Right cardiac atrium (tissue), 5 donors: ENCODE measurements at places on chromosomes 13 and 19.

GRCh38 chr19:54708781-54709180, 15.5 kb upstream of the KIR3DL3 start:
- no peak for DNase-seq

GRCh38 chr13:75762076-75762937, 126.2 kb downstream of the LMO7 start:
- no peak for DNase-seq

- DNase-seq: no peak
These were observed 40.7 kb upstream of the TNFSF11 start for GRCh38 chr13:42533336-42533591.

DNA sequence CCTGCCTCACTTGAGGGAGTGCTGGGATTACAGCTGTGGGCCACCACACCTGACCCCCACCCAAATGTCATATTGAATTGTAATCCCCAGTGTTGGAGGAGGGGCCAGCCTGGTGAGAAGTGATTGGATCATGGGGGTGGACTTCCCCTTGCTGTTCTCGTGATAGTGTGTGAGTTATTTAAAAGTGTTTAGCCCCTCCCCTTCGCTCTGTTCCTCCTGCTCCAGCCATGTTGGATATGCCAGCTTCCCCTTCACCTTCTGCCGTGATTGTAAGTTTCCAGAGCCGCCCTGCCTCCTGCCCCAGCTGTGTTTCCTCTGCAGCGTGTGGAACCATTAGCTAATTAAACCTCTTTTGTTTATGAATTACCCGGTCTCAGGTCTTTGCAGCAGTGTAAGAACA, 13.7 kb downstream of the CHAMP1 start:
- DNase-seq: no peak

DNA sequence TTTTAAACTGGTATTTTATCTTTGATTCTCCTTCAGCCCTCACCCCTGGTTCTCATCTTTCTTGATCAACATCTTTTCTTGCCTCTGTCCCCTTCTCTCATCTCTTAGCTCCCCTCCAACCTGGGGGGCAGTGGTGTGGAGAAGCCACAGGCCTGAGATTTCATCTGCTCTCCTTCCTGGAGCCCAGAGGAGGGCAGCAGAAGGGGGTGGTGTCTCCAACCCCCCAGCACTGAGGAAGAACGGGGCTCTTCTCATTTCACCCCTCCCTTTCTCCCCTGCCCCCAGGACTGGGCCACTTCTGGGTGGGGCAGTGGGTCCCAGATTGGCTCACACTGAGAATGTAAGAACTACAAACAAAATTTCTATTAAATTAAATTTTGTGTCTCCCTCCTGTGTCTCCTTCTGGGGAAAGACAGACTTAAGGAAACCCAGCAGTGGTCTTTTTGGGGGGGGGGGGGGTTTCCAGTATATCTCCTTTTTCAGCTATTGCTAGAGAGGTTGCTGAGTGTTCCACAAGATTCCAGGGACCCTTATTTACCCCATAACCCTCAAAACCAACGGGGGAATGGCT, 1.5 kb upstream of the RAD23A start:
- DNase-seq: no peak

GRCh38 chr19:31518216-31519020, 169.2 kb upstream of the TSHZ3 start:
- no peak for DNase-seq

DNA sequence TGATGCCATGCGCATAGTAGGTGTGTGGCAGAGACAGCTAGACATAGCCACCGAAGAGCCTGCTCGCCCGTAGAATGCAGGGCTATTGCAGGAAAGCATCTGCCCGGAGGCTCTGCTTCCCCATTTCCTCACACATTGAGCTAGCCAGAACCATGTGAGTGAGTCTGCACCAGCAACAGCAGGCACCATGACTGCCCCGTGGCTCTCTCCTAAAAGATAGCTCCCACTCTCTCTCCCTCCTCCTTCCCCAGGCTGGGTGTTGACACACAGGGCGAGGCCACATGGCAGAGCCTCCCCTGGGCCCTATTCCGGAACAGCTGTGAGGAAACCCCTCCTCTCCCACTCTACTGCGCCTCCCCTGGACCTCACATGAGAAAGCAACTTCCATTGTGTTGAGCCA, 52.3 kb upstream of the ATP12A start:
- DNase-seq: no peak

DNA sequence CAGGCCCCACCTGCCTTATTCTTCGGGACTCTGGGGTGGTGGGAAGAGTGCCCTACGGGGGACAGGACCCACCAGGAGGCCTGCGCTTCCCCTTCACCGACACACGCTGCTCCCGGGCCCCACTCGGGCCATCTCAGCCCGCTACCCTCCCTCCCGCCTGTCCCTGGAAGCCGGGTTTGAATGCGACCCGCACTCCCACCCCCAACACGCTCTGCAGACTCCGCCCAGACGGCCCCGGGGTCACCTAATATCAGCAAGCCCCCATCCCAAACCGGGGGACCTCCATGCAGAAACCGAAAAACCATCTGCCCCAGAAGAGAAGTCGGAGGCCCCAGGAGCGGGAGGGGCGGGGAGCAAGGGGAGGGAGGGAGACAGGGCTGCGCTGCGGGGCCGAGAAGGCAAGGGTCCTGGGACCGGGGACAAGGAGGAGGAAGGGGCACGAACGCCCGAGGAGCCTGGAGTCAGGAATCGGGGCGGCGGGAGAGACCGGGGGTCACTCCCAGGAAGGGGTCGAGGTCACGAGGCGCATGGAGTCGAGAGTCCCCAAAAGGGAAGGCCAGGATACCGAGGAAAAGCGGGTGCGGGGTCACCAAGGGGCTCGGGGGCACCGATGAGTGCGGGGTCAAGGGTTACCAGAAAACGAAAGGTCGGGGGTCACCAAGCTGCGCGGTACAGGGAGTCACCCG, 766 bp downstream of the SBNO2 start:
- peak; percentile 69 for DNase-seq

DNA sequence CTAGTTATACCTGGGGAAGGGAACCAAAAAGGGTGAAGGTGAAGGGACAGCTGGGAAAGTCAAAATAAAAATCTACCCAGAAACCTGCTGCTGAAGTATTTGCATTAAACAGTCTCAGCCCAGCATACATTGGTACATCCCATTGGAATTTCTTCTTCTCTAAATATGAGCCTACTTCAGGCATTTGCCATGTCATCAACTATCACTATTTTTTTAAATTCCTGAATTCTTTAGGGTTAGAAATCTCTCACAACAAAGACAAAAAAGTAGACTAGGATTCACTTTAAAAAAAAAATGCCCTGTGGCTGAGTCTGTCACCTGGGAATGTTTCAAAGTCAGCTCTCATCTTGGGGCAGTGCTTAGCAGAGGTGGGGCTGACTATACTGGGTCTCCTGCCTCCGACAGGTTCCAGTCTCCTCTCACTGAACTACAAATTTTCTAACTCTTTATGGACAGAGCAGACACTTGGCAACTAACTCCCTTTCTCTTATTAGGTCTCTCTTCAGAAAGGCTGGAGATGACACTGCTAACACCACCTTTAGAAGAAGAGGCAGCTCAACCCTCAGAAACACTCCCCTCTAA, 141.2 kb downstream of the LHFPL6 start:
- DNase-seq: no peak

DNA sequence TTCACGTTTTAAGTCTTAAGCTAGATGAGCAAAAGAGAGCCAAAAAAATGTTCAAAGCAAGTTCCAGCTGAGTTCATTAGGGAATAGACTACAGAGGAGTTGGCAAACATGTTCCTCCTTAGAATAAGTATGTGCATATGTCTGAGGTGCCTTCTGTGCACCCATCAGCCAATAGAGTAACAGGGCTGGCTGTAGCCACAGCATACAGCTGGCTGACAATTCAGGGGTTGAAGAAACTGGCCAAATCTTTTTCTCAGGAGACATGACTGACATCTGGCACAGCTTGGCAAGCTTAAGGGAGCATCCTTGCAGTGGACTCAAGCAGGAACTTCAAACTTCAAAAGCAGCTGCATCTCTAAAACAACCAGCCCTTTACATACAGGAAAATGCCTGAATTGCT, 414.8 kb upstream of the PCDH20 start:
- DNase-seq: no peak

GRCh38 chr19:10593820-10594637, 6.9 kb upstream of the AP1M2 start:
- peak; percentile 85 for DNase-seq

- no peak for DNase-seq
These were observed 1505.9 kb downstream of the PCDH9 start for GRCh38 chr13:65724226-65724625.

- no peak for DNase-seq
These were observed 23.5 kb upstream of the CCL25 start for GRCh38 chr19:8028951-8029491.

DNA sequence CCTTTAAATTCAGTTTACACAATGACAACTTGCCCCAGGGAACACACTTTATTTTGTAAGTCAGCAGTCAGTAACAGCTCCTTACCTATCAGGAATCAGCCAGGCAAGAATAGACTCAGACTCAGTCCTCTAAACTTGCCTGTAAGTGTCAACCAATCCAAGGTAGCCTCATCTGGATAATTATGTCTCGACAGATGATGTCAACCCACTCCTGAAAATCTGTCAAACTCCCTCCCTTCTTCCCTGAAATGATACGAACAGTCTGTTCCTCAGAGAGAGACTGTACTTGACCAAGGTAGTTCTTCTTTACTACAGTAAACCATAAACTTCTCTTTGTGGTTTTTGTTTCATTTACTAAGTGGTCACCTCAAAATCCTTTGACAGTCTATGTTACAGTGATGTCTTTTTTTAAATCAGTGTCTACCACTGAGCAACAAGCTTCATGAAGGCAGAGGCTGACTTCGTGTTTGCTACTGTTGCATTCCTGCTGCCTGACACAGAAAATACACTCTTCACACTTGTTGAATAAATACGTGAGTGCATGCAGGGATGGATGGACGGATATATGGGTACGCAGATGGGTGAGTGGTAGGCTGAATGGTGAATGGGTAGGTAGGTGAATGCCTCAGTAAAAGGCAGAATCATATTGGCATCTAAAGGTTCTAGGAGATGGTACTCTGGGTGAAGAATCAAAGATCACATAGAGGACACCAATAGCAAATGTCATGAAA, 17.5 kb upstream of the FREM2 start:
- DNase-seq: no peak

DNA sequence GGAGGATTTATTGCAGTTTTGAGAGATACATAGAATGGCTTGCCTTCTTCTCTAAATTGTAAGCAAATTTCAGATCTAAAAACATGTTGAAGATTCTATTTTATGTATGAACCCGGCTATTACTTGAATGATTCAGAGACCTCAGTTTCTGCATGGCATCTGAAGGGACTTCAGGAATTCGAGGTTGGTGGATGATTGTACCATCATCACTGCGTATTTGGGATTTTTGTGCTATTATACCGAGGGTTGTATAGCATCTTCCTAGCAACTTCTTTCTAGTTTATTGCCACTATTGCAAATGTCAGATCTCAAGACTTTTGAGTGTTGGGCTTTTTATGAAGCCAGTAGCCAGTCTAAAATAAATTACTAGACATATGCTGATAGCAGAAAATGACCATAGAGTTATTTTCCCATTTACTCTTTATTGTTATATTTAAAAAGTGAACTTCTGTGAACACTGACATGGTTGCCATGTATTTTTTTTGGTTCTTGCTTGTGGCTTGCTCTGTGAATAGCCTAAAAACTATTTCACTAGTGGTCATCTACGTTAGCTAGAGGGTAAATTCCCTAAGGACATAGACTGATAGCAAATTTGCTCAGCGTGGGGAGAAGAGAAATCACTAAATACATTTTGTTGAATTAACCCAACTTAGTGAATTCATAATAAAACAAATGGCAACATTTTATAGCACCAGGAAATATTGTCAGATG, 70.6 kb upstream of the KLF12 start:
- DNase-seq: no peak

DNA sequence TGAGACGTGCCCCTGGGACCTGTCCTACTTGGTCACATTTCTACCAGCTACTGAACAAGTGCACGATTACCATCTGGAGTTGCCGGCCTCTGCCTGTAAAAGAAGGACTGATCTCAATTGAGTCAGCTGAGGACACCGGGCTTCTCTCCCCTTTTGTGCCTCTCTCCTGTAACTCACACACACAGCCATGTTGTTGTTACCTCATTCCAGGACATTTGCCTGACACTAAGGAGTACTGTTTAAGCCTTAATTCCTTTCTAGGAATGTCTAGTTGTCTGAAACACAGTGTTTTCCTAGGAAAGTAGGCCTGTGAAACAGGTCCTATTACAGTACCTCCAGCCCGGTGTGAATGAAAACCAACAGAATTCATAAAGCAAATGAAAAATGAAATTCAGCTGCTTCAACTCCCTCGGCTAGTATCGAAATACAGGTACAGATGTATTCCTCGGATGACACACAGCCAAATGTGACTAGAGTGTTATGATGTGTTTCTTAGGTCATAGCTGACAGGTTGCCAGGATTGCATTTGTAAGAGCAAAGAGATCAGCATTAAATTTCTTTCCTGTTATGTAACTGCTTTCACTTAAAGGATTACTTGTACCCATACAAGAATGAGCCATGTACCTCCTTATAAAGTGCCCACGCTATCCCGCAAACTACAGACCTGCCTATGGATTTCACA, 152.0 kb upstream of the IRS2 start:
- DNase-seq: no peak

GRCh38 chr13:80141123-80141849, 199.6 kb downstream of the SPRY2 start:
- DNase-seq: peak; percentile 84

DNA sequence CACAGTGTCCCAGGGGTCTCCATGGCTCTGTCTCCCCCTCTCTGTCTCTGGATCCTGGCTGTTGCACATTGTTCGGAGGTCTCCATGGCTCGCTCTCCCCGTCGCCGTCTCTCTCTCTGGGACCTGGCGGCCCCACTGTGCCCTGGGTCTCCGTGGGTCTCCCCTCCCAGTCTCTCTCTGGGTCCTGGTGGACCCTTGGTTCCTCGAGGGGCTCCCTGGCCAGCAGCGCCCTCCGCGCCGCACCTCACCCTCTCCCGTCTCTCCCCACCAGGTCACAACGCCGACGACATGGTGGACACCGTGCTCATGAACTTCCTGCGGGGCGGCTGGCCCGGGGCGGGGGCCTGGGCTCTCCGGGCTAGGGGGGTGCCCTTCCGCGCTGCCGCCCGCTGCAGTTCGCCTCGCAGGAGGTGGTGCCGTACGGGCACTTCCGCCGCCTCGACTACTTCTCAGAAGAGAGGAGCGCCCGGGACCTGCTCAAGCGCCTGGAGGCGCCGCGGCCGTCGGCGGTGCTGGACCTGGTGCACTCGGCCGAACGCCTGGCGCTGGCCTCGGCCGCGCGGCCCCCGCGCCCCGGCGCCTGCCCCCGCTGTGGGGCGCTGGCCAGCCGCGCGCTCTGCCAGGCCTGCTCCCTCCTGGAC, 29.1 kb downstream of the SIGLEC5 start:
- DNase-seq: no peak
